Thoracic aorta (tissue), 2 donors: ENCODE measurements at places on chromosomes 11 and 22. TPM values are rescaled to one million over a fixed set of nuclear protein-coding genes. Genes with fewer than 3 reads are reported as not detected.
A peak's percentile ranks its signal among the peaks of the same experiment; 100 is the strongest.

GRCh38 chr11:12053606-12054361, 45.4 kb upstream of the DKK3 start:
- no peaks in the 10 kb centered on the region for H3K36me3 ChIP-seq
- H3K27me3 ChIP-seq: no peaks in the 10 kb centered on the region
- H3K4me3 ChIP-seq: no peak overlapping the region
- peak overlapping the region; percentile 35 for H3K27ac ChIP-seq
- DNase-seq: no peak
- H3K4me1 ChIP-seq: peaks cover 9% of the 10 kb centered on the region

DNA sequence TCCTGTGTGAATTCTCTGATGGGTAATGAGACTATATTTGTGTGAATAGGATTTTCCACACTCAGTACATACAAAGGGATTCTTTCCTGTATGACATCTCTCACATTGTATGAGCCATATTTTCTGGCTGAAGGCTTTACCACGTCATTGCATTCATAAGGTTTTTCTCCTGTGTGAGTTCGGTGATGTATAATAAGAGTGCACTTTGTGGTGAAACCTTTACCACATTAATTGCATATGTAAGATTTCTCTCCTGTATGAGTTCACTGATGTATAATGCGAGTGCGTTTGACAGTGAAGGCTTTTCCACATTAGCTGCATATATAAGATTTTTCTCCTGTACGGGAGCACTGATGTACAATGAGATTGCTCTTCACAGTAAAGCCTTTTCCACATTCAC, 455.4 kb upstream of the CNTN5 start:
- H3K4me1 ChIP-seq: no peaks in the 10 kb centered on the region
- DNase-seq: no peak
- H3K4me3 ChIP-seq: no peak overlapping the region
- no peaks in the 10 kb centered on the region for H3K27me3 ChIP-seq

- no peaks in the 10 kb centered on the region for H3K4me1 ChIP-seq
- no peak for DNase-seq
- no peak overlapping the region for H3K27ac ChIP-seq
- no peaks in the 10 kb centered on the region for H3K36me3 ChIP-seq
- no peaks in the 10 kb centered on the region for H3K27me3 ChIP-seq
Observed at GRCh38 chr22:45823336-45823735, 151.7 kb downstream of the ATXN10 start.

GRCh38 chr11:130420478-130421198, 7.8 kb downstream of the ADAMTS8 start:
- no peaks in the 10 kb centered on the region for H3K4me1 ChIP-seq
- H3K36me3 ChIP-seq: no peaks in the 10 kb centered on the region
- H3K4me3 ChIP-seq: no peak overlapping the region
- no peaks in the 10 kb centered on the region for H3K27me3 ChIP-seq
- peak overlapping the region; percentile 34 for H3K27ac ChIP-seq

DNA sequence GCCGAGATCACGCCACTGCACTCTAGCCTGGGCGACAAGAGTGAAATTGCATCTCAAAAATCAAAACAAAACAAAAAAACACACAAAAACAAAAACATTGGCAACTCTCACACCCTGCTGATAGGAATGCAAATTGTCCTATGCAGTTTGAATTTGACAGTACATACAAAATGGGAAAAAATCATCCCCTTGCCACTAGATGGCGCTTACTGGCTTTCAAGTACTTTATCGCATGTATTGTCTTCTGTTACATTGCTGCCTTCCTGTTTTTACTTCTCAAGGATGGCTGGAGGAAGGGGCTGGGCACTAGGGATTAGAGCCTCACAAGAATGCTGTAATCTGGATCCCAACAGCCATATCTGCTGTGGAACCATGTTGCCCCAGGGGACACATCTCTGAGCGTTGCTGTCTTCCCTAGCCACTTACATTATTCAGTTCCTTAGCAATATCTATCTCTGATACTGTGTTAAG, 59.4 kb upstream of the A4GALT start:
- no peaks in the 10 kb centered on the region for H3K4me1 ChIP-seq
- H3K4me3 ChIP-seq: no peak overlapping the region
- no peaks in the 10 kb centered on the region for H3K36me3 ChIP-seq
- H3K27ac ChIP-seq: no peak overlapping the region

DNA sequence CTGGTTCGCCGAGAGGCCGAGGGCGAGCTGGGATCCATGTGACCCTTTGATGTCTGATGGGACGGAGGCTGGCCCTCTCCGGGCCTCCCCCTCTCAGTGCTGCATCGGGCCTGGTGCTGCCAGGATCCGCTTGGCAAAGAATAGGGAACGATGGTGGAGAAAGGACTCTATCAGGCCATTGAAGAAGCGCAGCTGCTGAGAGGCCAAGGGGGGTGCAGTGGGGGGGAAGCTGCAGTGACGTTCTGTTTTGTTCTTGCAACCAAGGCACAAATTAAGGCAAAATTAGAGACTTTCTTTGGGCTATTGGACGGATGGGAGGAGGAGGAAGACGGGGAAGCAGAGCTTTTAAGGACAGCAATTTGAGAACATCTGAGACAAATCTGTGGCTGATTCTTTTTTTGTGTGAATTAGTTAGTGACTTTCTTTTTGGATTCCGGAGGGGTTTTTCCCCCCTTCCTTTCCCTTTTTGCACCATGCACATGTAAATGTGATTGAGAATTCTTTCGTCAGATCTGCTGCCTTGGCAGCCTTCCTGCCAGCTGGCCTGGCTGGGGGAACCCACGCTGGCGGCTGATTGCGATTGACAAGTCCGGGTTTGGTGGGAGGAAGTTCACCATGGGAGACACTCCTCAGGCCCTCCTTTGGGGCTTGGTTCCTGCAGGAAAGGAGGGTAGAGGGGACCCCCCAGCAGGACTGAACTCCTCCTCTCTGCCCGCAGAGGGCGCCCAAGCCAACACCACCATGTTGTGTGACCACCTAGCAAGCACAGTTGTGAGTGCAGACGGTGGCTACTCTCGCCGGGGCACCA, 214.6 kb downstream of the NTM start:
- no peak overlapping the region for H3K4me3 ChIP-seq
- no peaks in the 10 kb centered on the region for H3K27me3 ChIP-seq

DNA sequence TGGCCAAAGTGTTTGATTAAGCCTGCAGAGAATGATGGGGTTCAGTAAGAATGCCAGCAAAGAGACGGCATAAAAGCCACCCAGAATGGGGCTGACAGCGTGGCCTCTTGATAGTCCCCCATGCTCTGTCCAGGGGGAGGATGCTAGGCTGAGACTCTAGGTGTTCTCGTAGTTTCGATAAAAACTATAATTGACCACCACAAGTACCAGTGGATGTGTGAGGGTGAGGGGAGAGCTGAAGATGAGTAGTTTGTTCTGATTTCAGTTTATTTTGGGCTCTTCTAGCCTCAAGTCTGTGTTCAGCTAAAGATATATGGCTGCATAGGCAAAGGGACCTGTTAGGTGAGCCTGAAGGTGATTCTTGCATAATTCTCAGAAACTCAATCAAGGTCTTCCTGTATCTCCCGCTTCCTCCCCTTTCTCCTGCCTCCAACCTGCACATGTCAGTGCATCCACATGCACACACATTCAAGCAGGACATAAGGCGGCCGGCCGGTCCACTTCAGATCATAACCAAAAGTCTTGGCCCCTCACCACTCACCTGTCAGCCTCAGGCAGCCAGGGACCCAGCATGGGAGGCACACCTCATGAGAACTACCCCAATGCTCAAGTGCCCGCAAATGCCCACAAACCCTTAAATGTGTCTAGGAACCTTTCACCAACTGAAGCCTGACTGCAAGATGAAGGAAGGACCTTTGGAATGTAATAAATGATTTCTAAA, 31.2 kb downstream of the FLI1 start:
- peaks cover 9% of the 10 kb centered on the region for H3K4me1 ChIP-seq
- no peaks in the 10 kb centered on the region for H3K36me3 ChIP-seq
- H3K4me3 ChIP-seq: no peak overlapping the region
- DNase-seq: no peak
- H3K27me3 ChIP-seq: no peaks in the 10 kb centered on the region

GRCh38 chr11:15180212-15180792, 65.6 kb downstream of the INSC start:
- no peak for DNase-seq
- peak overlapping the region; percentile 61 for H3K27ac ChIP-seq
- peaks cover 16% of the 10 kb centered on the region for H3K4me1 ChIP-seq
- H3K4me3 ChIP-seq: no peak overlapping the region
- no peaks in the 10 kb centered on the region for H3K27me3 ChIP-seq

- no peak overlapping the region for H3K27ac ChIP-seq
- H3K4me3 ChIP-seq: no peak overlapping the region
- no peaks in the 10 kb centered on the region for H3K36me3 ChIP-seq
- peaks cover 65% of the 10 kb centered on the region for H3K4me1 ChIP-seq
- H3K27me3 ChIP-seq: no peaks in the 10 kb centered on the region
Observed at GRCh38 chr11:17159441-17159840, 48.3 kb downstream of the PIK3C2A start.

- no peak overlapping the region for H3K4me3 ChIP-seq
- no peak overlapping the region for H3K27ac ChIP-seq
- H3K4me1 ChIP-seq: peaks cover 18% of the 10 kb centered on the region
- H3K36me3 ChIP-seq: peaks cover 22% of the 10 kb centered on the region
- no peaks in the 10 kb centered on the region for H3K27me3 ChIP-seq
- no peak for DNase-seq
Observed at GRCh38 chr11:133942577-133942976, 14.2 kb downstream of the IGSF9B start.

GRCh38 chr11:110425751-110426545, 3.8 kb upstream of the FDX1 start:
- H3K36me3 ChIP-seq: no peaks in the 10 kb centered on the region
- peaks cover 3% of the 10 kb centered on the region for H3K4me1 ChIP-seq
- no peak overlapping the region for H3K27ac ChIP-seq
- DNase-seq: no peak
- no peaks in the 10 kb centered on the region for H3K27me3 ChIP-seq

DNA sequence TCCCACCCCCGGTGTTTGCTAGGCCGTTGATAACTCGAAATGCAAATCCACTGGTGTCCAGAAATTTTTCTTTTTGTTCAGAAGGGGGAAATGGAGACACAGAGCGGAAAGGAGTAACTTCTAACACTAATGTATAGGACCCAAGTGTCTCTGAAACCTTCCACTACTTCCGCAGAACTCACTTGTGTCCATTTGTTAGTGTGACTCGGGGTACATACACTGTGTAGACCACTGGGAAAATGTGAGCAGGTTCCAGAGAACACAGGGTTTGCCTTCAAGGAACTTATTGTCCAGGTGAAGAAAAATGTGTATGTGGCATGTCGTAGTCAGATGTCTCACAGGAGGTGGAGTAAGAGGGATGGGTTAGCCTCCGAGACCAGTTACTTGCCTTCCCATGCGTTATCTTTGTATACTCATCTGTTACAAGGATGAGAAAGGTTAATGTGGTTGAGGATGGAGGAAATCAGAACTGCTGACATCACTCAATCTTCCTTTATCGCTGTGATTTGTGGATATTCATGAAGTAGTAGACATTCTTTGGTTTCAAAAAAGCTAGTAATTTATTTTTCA, 857 bp downstream of the ARCN1 start:
- H3K27ac ChIP-seq: peak overlapping the region; percentile 100
- H3K4me1 ChIP-seq: peaks cover 54% of the 10 kb centered on the region
- no peaks in the 10 kb centered on the region for H3K27me3 ChIP-seq
- H3K4me3 ChIP-seq: peak overlapping the region; percentile 98
- no peaks in the 10 kb centered on the region for H3K36me3 ChIP-seq

- no peaks in the 10 kb centered on the region for H3K4me1 ChIP-seq
- H3K27ac ChIP-seq: no peak overlapping the region
- no peak overlapping the region for H3K4me3 ChIP-seq
- DNase-seq: no peak
- H3K36me3 ChIP-seq: no peaks in the 10 kb centered on the region
Observed at GRCh38 chr22:34877506-34877905, 188.5 kb upstream of the ISX start.

GRCh38 chr11:134580610-134580975, 168.6 kb upstream of the B3GAT1 start:
- no peaks in the 10 kb centered on the region for H3K36me3 ChIP-seq
- no peaks in the 10 kb centered on the region for H3K27me3 ChIP-seq
- H3K4me3 ChIP-seq: no peak overlapping the region
- no peaks in the 10 kb centered on the region for H3K4me1 ChIP-seq
- H3K27ac ChIP-seq: no peak overlapping the region

GRCh38 chr11:124760205-124760652, 1.9 kb downstream of the ESAM start:
- H3K27ac ChIP-seq: peak overlapping the region; percentile 81
- no peak for DNase-seq
- no peaks in the 10 kb centered on the region for H3K36me3 ChIP-seq
- peak overlapping the region; percentile 70 for H3K4me3 ChIP-seq
- H3K4me1 ChIP-seq: peaks cover 11% of the 10 kb centered on the region
- H3K27me3 ChIP-seq: no peaks in the 10 kb centered on the region

- no peaks in the 10 kb centered on the region for H3K4me1 ChIP-seq
- DNase-seq: no peak
- H3K36me3 ChIP-seq: no peaks in the 10 kb centered on the region
Observed at GRCh38 chr11:11722246-11722645, 100.4 kb upstream of the GALNT18 start.

DNA sequence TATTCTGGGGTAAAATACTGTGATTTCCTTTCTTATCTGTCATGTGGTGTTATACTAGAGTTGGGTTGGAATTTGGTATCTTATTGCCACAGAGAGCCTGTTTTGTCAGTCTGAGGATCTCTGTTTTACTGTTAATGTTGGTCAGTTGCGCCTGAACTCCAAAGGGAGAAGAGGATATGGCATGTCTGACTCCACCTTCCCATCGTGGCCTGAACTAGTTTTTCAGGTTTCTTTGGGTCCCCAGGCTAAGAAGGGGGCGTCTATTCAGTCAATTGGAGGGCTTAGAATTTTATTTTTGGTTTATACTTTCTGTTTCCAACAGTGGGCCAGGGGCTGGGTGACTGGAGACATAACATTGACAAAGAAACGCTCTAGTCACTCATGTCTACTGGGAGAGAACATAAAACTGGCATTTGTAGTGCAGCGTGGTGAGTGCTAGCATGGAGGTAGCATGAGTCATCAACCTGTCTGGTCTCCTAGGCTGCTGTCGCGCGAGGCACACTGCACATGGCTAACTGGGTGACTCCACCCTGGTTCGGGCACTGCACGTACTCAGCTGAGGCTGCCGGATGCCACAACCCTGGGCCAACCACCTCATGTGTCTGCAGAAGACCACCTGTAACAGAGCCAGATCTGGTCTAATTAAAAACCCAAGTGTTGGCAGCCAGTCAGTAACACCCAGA, 120.1 kb upstream of the OR9Q1 start:
- H3K27ac ChIP-seq: no peak overlapping the region
- no peak for DNase-seq
- no peaks in the 10 kb centered on the region for H3K4me1 ChIP-seq
- no peaks in the 10 kb centered on the region for H3K36me3 ChIP-seq

GRCh38 chr11:57466680-57467079, 6.4 kb downstream of the RTN4RL2 start:
- no peak for DNase-seq
- H3K4me1 ChIP-seq: no peaks in the 10 kb centered on the region
- no peak overlapping the region for H3K27ac ChIP-seq
- H3K4me3 ChIP-seq: no peak overlapping the region
- H3K36me3 ChIP-seq: no peaks in the 10 kb centered on the region
- H3K27me3 ChIP-seq: no peaks in the 10 kb centered on the region

- H3K4me3 ChIP-seq: no peak overlapping the region
- no peaks in the 10 kb centered on the region for H3K4me1 ChIP-seq
- H3K27me3 ChIP-seq: no peaks in the 10 kb centered on the region
- peaks cover 13% of the 10 kb centered on the region for H3K36me3 ChIP-seq
Observed at GRCh38 chr11:108034952-108035351, 26.3 kb downstream of the CUL5 start.

RASD2 gene
- total RNA-seq: 14.0 TPM

SLC22A8 gene
- total RNA-seq: not detected

MS4A15 gene
- not detected for total RNA-seq

TRIM66 gene
- total RNA-seq: 18.1 TPM

CARNS1 gene
- total RNA-seq: 7.9 TPM

PACSIN2 gene
- 155 TPM for total RNA-seq

OR8A1 gene
- total RNA-seq: not detected

MMP13 gene
- total RNA-seq: not detected

MOGAT2 gene
- total RNA-seq: not detected

SPI1 gene
- total RNA-seq: 44.4 TPM
